CD8-positive, alpha-beta memory T cell (primary cell): ENCODE measurements at places on chromosomes 3 and 15. TPM values are rescaled to one million over a fixed set of nuclear protein-coding genes. Genes with fewer than 3 reads are reported as not detected.
A peak's percentile ranks its signal among the peaks of the same experiment; 100 is the strongest.

TRH gene
- total RNA-seq = not detected

SEMA6D gene
- total RNA-seq = not detected

SAXO2 gene
- 1.6 TPM for total RNA-seq

GORASP1 gene
- 22.8 TPM for total RNA-seq

PRKCD gene
- 27.2 TPM for total RNA-seq

MDFIC2 gene
- not detected for total RNA-seq

GRCh38 chr3:123297627-123297899 is 95.8 kb downstream of the SEC22A start:
- no peaks in the 10 kb centered on the region for H3K27me3 ChIP-seq
- no peak overlapping the region for H3K27ac ChIP-seq
- no peaks in the 10 kb centered on the region for H3K4me1 ChIP-seq
- H3K36me3 ChIP-seq = no peaks in the 10 kb centered on the region

GRCh38 chr15:36571301-36571700 is 8.1 kb upstream of the CDIN1 start:
- no peaks in the 10 kb centered on the region for H3K4me1 ChIP-seq
- H3K27me3 ChIP-seq = no peaks in the 10 kb centered on the region
- no peak for DNase-seq
- H3K36me3 ChIP-seq = no peaks in the 10 kb centered on the region

DNA sequence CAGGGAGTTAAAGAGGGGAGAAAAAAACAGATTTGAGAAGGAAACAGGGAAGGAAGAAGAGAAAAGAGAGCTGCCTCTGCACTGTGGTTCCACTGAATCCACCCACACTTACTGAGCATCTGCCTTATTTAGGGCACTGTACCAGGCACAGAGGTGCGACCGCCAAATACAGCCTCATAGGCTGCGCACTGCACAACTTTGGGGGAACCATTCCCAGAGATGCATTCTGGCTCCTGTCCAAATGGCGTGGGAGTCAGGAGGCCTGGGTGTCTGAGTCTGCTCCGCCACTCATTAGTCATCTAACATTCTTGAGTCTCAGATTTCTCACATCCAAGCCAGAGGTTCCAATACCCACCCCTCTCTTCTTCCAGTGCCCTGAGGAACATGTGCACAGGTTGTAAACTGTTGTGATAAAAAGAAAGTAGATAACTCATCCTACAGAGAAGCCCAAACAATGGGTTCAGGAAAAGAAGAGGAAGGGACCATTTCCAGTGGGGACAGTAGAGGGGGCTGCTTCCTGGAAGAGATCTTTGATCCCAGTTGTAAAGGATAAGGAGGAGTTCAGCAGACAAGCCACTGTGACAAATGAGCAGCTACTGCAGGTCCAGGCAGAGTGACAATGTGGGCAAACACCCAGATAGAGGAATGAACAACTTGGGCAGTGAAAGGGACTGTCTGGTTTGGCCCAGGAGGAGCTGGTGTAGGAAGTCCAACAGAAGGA is 254.6 kb downstream of the UACA start:
- no peak for DNase-seq
- H3K4me1 ChIP-seq = peaks cover 28% of the 10 kb centered on the region
- no peak overlapping the region for H3K4me3 ChIP-seq
- no peaks in the 10 kb centered on the region for H3K36me3 ChIP-seq

DNA sequence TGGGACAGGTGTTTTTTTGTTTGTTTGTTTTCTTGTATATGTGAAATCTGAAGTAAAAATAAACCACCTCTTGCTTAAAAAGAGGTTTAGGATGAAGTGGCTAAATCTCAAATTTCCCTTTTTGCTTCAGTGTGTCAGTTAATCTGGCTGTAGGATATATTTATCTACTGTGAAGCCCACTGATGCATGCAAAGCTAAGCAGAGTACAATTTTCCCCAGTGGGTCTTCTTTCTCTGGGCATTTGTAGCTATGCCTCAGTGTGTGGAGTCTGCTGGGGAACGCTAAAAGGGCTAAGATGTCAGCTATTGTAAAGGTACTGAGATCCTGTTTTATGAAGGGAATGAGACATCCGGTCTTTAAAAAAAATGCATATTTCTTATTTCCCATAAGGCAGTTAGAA is 190.6 kb downstream of the TCF12 start:
- no peak overlapping the region for H3K4me3 ChIP-seq
- no peaks in the 10 kb centered on the region for H3K27me3 ChIP-seq
- no peaks in the 10 kb centered on the region for H3K36me3 ChIP-seq
- H3K27ac ChIP-seq = no peak overlapping the region
- H3K4me1 ChIP-seq = no peaks in the 10 kb centered on the region

GRCh38 chr15:60191821-60192220 is 187.7 kb downstream of the FOXB1 start:
- H3K4me1 ChIP-seq = no peaks in the 10 kb centered on the region
- H3K36me3 ChIP-seq = no peaks in the 10 kb centered on the region
- H3K4me3 ChIP-seq = no peak overlapping the region
- H3K27me3 ChIP-seq = no peaks in the 10 kb centered on the region
- H3K27ac ChIP-seq = no peak overlapping the region

DNA sequence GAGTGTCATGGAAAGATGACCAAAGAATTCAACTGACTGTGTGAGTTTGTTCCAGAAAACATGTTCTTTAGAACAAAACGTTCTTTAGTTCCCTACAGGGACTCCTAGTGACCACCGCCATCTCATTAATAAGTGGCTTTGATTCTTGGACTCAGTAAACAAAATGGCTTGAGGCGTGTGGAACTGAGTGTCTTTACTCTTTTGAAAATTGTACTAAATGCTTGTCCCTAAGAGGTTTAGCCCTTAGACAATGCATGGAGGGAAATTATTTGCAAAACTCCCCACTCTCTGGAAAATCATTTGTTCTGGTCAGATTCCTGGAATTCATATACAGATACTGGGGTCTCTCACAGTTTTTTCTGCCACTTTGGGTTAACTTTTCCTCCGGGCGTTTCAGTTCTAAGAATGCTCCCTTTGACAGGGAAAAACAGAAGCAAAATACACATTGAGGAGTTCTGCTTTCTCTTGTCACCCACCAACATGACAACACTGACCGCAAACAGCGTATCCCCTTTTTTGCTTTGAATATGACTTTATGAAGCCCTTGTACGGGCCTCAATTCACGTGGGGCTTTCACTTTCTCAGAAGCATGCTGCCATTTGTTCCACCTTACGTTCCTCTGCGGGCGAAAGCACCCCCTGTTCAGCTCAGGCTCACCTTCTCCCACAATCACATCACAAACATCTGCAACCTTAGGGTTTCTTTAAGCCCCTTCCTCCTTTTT is 15.3 kb upstream of the NRROS start:
- no peaks in the 10 kb centered on the region for H3K27me3 ChIP-seq
- H3K27ac ChIP-seq = no peak overlapping the region
- peaks cover 14% of the 10 kb centered on the region for H3K4me1 ChIP-seq

- H3K27me3 ChIP-seq = no peaks in the 10 kb centered on the region
- no peaks in the 10 kb centered on the region for H3K36me3 ChIP-seq
- peak; percentile 58 for DNase-seq
- peak overlapping the region; percentile 22 for H3K27ac ChIP-seq
Observed at GRCh38 chr15:38254051-38254883, 1.6 kb downstream of the SPRED1 start.

- no peak overlapping the region for H3K4me3 ChIP-seq
- no peaks in the 10 kb centered on the region for H3K4me1 ChIP-seq
- H3K36me3 ChIP-seq = no peaks in the 10 kb centered on the region
- no peak overlapping the region for H3K27ac ChIP-seq
Observed at GRCh38 chr3:49255112-49255511, 21.9 kb downstream of the C3orf62 start.

- no peak overlapping the region for H3K4me3 ChIP-seq
- DNase-seq = no peak
- no peaks in the 10 kb centered on the region for H3K4me1 ChIP-seq
- no peaks in the 10 kb centered on the region for H3K36me3 ChIP-seq
- H3K27me3 ChIP-seq = no peaks in the 10 kb centered on the region
Observed at GRCh38 chr3:74601793-74602192, 12.7 kb downstream of the CNTN3 start.

- DNase-seq = no peak
- H3K4me1 ChIP-seq = no peaks in the 10 kb centered on the region
- no peaks in the 10 kb centered on the region for H3K36me3 ChIP-seq
- H3K27ac ChIP-seq = no peak overlapping the region
Observed at GRCh38 chr15:62453375-62453774, 288.3 kb upstream of the C2CD4B start.

GRCh38 chr3:194283221-194284006 is 67.7 kb downstream of the CPN2 start:
- no peaks in the 10 kb centered on the region for H3K4me1 ChIP-seq
- H3K27me3 ChIP-seq = no peaks in the 10 kb centered on the region
- no peak overlapping the region for H3K27ac ChIP-seq
- no peaks in the 10 kb centered on the region for H3K36me3 ChIP-seq
- no peak overlapping the region for H3K4me3 ChIP-seq
- no peak for DNase-seq

DNA sequence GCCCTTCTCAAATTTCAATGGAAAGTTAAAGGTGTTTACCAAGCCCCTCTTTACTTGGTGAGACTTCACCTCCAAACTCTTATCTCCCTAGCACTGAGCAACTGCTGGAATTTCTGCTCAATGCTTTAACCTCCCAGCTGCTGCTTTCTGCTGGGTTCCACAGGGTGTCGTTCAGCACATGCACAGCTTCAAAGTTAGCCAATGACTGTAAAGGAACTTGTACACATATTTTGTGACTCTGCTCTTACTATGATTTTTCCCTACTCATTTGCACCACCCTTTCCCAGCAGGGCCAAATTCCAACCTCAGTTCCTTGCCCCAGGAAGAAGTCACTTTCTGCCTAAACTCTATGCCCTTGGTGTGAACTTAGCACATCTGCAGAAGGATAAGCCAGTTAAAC is 89.7 kb downstream of the ULK4 start:
- no peaks in the 10 kb centered on the region for H3K36me3 ChIP-seq
- no peak for DNase-seq
- no peak overlapping the region for H3K27ac ChIP-seq
- H3K27me3 ChIP-seq = no peaks in the 10 kb centered on the region
- H3K4me3 ChIP-seq = no peak overlapping the region

DNA sequence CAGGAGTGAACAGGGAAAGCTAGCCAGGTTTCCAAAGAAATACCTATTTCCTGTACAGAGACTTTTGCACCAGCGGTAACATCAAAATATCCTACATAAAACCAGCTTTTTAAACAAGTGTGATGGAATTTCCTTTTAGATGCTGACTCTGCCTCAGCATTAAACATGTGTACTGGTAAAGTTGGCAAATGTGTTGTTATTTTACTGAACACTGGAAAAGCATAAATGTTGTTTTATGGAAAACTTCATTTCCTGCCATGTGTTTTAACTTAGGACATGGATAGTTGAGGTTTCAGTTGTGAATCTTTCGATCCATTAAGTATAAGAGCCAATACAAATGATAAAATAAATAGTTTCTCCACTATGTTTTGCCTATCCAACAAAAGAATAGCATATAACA is 15.7 kb downstream of the OXNAD1 start:
- no peak for DNase-seq
- no peak overlapping the region for H3K27ac ChIP-seq
- H3K36me3 ChIP-seq = no peaks in the 10 kb centered on the region
- H3K4me3 ChIP-seq = no peak overlapping the region
- H3K27me3 ChIP-seq = no peaks in the 10 kb centered on the region

GRCh38 chr3:150049317-150049716 is 78.6 kb upstream of the PFN2 start:
- no peak overlapping the region for H3K4me3 ChIP-seq
- no peak overlapping the region for H3K27ac ChIP-seq
- no peaks in the 10 kb centered on the region for H3K27me3 ChIP-seq

DNA sequence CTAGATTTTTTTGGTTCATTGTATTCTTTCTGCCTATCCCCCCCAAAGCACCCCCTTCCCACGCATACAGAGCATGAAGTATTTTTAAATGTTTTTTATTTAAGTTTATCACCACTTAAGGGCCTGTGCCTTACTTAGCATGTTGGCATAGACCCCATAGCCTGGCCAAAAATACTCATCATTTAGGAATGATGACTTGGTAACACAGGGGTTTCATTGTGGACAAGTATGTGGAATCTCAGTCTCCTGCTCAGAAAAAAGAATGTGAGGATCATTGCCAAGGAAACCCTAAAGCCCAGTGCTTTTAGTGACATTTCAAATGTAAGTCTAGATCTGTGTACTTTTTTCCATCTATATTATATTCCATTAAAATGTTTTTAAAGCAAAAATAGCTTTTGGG is 146.3 kb downstream of the ALCAM start:
- no peak overlapping the region for H3K4me3 ChIP-seq
- no peaks in the 10 kb centered on the region for H3K36me3 ChIP-seq
- no peak for DNase-seq
- H3K4me1 ChIP-seq = no peaks in the 10 kb centered on the region
- no peaks in the 10 kb centered on the region for H3K27me3 ChIP-seq

GRCh38 chr3:23084367-23084766 is 118.8 kb upstream of the UBE2E2 start:
- no peak for DNase-seq
- no peaks in the 10 kb centered on the region for H3K36me3 ChIP-seq
- no peak overlapping the region for H3K27ac ChIP-seq
- H3K27me3 ChIP-seq = no peaks in the 10 kb centered on the region

DNA sequence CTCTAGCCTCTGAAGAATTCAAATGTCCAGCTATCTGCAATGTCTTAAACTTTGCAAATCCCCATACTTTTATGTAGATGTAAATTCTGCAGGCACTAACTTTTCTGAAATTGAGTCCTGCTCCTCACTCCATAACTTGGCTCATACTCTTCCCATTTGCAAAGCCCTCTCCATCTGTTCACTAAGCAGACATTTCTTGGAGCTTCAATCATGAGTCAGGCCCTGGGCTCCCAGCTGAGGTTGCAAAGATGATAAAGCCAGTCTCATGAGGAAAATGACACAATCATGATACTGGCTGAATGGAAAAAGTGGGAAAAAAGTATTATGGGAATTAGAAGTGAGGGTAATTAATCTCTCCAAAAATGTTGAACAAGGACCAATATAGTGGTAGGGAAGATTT is 507.6 kb downstream of the NR2F2 start:
- H3K27me3 ChIP-seq = no peaks in the 10 kb centered on the region
- no peak overlapping the region for H3K27ac ChIP-seq
- no peak for DNase-seq
- H3K36me3 ChIP-seq = no peaks in the 10 kb centered on the region
- H3K4me1 ChIP-seq = no peaks in the 10 kb centered on the region

- H3K4me1 ChIP-seq = no peaks in the 10 kb centered on the region
- no peak overlapping the region for H3K4me3 ChIP-seq
- DNase-seq = no peak
- no peak overlapping the region for H3K27ac ChIP-seq
- no peaks in the 10 kb centered on the region for H3K27me3 ChIP-seq
- H3K36me3 ChIP-seq = no peaks in the 10 kb centered on the region
Observed at GRCh38 chr15:86183596-86184491, 104.2 kb downstream of the AGBL1 start.

DNA sequence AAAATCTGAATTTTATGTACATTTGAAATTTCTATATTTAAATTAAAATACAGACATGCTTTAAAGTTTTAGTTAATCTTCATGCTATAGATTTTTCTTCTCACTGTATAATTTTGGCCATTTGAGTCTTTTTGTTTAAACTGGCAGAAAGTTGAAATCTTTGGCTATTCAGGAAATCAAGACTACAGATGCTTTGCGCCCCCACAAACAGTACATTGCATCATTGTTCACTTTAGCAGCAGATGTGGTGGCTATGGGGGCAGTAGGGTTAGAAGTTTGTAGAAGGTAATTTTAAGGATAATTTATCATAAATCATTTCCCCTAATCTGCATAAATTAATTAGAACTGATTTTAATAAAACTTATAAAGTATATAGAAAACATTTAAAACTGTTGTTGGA is 20.9 kb downstream of the SPPL2A start:
- H3K4me1 ChIP-seq = no peaks in the 10 kb centered on the region
- H3K27me3 ChIP-seq = no peaks in the 10 kb centered on the region
- no peak overlapping the region for H3K4me3 ChIP-seq
- no peak for DNase-seq
- H3K36me3 ChIP-seq = peaks cover 10% of the 10 kb centered on the region
- no peak overlapping the region for H3K27ac ChIP-seq
